ENCODE measurements at places on chromosomes 1 and 21.

DNA sequence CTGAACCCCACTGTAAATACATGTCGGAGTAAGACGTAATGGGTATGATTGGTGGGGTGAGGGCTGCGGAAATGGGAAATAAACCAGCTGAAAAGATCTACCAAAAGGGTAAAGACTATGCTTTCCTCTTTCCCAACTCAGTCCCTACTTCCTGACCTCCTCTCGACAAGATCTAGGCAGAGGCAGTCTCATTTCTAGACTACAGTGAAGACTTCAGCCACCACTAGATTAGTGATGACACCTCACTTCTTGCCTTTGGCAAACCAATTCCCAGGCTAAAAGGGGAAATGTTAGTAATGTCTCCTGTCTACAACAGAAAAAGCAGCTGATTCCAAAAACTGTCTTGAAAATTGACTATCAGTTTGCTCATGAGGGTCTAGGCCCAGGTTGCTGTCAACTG lies 219.9 kb downstream of the ASTN1 start:
- DNase-seq, result no peak

GRCh38 chr1:27392778-27393635 lies 585 bp downstream of the GPR3 start:
- no peak for DNase-seq

DNA sequence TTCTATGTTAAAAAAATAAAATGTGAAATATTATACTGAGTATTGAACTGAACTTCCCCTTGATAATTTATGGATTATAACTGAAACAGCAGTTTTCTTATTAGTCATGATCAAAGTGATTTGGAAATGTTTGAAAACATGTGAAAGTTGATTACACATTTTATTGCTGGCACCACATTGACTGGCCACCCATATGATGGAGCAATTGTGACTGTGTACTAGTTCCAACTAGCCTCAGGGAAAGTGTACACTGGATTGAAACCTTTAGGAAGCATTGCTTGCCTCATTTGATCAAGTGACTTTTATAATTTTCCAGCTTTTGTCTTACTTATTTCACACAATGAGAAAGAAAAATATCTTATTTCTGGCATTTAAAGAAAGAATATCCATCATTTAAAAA lies 128.0 kb upstream of the ADGRL2 start:
- DNase-seq, result no peak

DNA sequence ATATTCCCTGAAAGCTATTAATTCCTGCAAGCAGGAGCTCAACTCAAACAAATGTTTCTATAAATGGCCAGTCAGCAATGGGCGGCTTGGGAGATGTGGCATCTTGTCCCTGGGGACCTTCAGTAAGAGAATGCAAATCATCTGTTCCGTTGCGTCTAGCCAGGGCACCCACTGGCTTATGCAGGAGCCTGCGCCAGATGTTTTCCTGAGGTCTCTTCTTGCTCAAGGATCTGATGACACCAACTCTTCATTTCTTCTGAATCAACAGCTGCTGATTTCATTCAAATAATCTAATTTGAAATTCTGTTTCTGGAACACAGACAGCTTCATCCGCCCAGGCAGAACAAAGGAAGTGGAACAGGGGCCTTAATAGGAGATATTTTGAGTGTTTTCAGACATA lies 70.0 kb upstream of the AJAP1 start:
- DNase-seq, result no peak

- no peak for DNase-seq
Measured at GRCh38 chr1:193421487-193421886, 235.1 kb upstream of the B3GALT2 start.

DNA sequence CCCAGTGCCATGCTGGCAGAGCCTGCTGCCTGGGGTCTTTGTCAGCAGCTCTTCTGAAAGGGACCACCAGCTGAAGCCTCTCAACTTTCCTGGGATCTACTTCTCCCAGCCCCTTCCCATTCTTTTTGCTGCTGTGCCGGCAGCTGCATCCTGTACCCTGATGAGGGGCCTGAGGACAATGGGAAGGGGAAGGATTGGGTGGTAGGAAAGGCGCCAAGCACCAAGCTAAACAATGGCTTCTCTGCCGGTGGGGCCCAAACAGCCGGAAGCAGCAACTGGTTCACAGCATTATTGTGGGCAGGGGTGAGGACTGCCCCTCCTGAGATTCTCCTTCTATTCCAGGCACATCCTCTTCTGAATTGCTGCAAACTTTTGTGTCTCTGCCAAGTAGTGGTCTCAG lies 5.0 kb upstream of the EFCAB14 start:
- no peak for DNase-seq

GRCh38 chr1:233844275-233844674 lies 60.2 kb upstream of the SLC35F3 start:
- DNase-seq, result no peak

DNA sequence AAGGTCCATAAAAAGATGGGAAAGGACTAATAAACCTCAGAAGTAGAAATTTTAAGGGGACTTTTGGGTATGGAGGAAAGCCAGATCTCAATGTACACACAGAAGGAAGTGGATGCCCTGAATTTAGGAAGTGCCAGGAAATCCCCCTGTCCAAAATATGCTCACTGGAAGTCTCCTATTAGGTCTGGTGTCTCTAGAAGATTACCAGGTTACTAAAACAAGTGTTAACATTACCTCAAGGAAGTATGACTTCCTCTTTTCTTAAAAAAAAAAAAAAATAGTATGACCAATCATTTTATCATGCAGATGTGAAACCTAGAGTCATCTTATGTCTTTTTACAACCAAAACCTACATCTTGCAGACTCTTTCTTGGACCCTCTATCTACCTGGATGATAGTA lies 30.7 kb downstream of the CD58 start:
- DNase-seq, result no peak
